ENCODE measurements at places on chromosomes 6 and 20. TPM values are rescaled to one million over a fixed set of nuclear protein-coding genes. Genes with fewer than 3 reads are reported as not detected.

DNA sequence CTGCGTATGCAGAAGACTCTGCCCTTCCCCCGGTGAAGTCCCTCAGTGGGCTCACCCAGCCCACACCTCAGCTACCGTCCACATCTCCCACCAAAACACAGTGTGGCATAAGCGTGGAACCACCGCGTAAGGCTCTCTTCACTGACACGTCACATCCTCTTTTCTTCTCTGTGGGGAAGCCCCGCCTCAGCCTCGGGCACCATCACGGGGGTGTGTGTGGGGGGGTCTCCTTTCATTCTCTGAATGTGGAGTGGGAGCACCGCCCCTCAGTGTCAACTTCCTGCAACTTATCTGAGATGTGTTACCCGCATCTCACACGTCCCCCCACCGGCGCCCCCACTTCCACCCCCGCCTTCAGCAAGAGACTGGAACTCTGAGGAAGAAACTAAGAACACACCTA, 388.4 kb upstream of the JARID2 start:
- H3K36me3 ChIP-seq, result no peaks in the 10 kb centered on the region
- H3K4me3 ChIP-seq, result no peak overlapping the region
- no peaks in the 10 kb centered on the region for H3K27me3 ChIP-seq
- no peak overlapping the region for H3K27ac ChIP-seq

DNA sequence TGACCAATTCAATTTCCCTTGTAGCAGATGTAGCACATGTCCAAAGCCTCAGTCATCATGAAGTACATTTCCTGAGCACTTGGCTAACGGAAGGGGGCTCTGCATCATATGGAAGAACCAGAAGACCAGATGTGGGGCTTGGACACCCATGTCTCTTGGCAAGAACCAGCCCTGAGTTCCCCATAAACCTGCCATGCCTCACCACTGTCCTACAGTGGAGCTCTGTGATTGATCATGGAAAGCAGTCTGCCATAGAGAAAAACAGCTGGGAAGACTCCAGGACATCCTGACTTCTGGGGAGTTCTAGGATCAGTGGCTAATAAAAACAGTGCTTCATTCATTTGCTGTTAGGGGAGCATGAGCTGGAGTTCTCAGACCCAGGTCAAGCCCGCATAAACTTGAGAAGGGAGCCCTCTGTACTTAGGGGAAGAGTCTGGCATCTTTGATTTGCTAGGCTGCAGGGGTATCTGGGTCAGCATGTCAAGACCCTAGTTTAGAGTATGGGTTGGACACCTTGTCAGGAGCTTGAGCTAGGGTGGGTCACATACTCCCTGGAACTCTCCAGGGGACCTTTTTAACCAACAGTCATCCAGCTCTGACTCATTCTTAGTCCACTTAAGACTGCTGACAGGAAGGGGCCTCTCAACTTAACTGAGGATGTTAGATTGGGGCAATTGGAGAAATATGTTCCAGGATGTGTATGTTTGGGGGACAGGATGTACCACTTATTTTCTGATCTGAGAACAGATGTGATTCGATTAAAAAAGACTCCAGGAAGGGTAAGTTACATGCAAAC, 26.3 kb upstream of the TRAM2 start:
- H3K27ac ChIP-seq, result no peak overlapping the region
- DNase-seq, result no peak
- no peak overlapping the region for H3K4me3 ChIP-seq
- no peaks in the 10 kb centered on the region for H3K4me1 ChIP-seq
- no peaks in the 10 kb centered on the region for H3K36me3 ChIP-seq

DNA sequence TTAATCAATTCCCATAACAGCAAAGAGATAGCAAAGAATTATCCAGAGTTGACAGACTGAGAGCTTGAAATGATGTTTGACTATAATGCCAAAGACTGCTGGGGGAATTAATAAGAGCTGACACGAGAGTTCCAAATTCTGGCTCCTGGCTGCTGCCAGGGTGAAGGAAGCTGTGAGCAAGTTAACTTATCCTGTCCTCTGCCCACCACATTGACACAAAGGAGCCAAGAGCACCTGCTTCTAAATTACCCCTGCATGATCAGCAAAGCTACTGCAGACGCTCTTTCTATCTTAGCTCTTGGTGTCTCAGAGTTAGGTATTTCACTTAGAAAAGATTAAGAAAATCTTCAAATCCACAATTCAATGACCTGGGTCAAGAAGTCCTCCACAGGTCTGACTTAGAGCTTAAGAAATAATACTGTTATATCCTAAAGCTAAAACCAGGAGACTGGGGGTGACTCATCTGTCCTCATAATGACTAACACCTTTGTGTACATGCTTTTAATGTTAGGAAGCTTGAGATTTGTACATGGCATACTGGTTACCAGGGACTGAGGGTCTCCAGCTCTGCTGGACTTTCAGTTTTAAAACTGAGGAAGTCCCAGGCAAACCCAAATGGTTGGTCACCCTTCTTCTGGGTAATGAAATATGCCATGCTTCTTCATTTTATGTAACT, 13.2 kb upstream of the FRK start:
- no peak overlapping the region for H3K27ac ChIP-seq
- H3K4me1 ChIP-seq, result no peaks in the 10 kb centered on the region
- H3K4me3 ChIP-seq, result no peak overlapping the region
- no peaks in the 10 kb centered on the region for H3K36me3 ChIP-seq
- no peak for DNase-seq
- H3K27me3 ChIP-seq, result no peaks in the 10 kb centered on the region

The TPBG gene
- 1.4 TPM for polyA plus RNA-seq

GRCh38 chr6:159390381-159390780, 221.2 kb downstream of the FNDC1 start:
- H3K27ac ChIP-seq, result no peak overlapping the region
- no peak overlapping the region for H3K4me3 ChIP-seq
- no peaks in the 10 kb centered on the region for H3K27me3 ChIP-seq
- peaks cover 8% of the 10 kb centered on the region for H3K4me1 ChIP-seq
- DNase-seq, result no peak
- H3K36me3 ChIP-seq, result no peaks in the 10 kb centered on the region

The DAAM2 gene
- polyA plus RNA-seq, result 15.1 TPM

The C6orf58 gene
- polyA plus RNA-seq, result 3.5 TPM

GRCh38 chr6:46556053-46556452, 64.8 kb upstream of the RCAN2 start:
- H3K4me1 ChIP-seq, result no peaks in the 10 kb centered on the region
- H3K36me3 ChIP-seq, result no peaks in the 10 kb centered on the region
- H3K27ac ChIP-seq, result no peak overlapping the region

DNA sequence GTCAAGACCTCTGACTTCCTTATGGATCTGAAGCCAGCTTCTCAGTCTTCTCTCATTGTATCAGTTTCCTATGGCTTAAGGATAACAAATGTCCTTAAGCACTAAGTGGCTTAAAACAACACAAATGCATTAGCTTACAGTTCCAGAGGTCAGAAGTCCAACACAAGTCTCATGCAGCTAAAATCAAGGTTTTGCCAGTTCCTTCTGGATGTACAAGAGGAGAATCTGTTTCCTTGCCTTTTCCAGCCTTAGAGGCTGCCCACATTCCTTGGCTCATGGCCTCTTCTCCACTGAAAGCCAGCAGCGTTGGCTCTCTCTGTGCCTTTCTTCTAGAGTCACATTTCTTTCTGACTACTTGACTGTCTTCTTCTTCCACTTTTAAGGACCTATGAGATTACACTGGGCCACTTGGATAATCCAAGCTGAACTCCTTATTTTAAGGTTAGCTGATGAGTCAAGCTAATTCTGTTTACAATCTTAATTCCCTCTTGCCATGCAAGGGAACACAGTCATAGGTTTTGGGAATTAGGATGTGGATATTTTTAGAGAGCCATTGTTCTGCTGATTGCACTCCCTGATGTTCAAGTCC, 179.0 kb downstream of the BCAS1 start:
- H3K4me1 ChIP-seq, result no peaks in the 10 kb centered on the region
- no peak overlapping the region for H3K27ac ChIP-seq
- H3K27me3 ChIP-seq, result no peaks in the 10 kb centered on the region
- H3K4me3 ChIP-seq, result no peak overlapping the region

GRCh38 chr6:1885576-1886011, 275.9 kb downstream of the FOXC1 start:
- H3K4me1 ChIP-seq, result no peaks in the 10 kb centered on the region
- H3K4me3 ChIP-seq, result no peak overlapping the region
- no peak overlapping the region for H3K27ac ChIP-seq

- H3K4me3 ChIP-seq, result peak overlapping the region; percentile 83
- H3K27me3 ChIP-seq, result no peaks in the 10 kb centered on the region
- peak overlapping the region; percentile 96 for H3K27ac ChIP-seq
- H3K4me1 ChIP-seq, result peaks cover 28% of the 10 kb centered on the region
Measured at GRCh38 chr6:87700397-87701343, 1.4 kb downstream of the AKIRIN2 start.

- DNase-seq, result no peak
- peaks cover 52% of the 10 kb centered on the region for H3K4me1 ChIP-seq
- no peak overlapping the region for H3K27ac ChIP-seq
- H3K27me3 ChIP-seq, result no peaks in the 10 kb centered on the region
- H3K4me3 ChIP-seq, result no peak overlapping the region
- H3K36me3 ChIP-seq, result no peaks in the 10 kb centered on the region
Measured at GRCh38 chr6:24927985-24928745, 7.6 kb downstream of the RIPOR2 start.

- H3K27me3 ChIP-seq, result no peaks in the 10 kb centered on the region
- no peaks in the 10 kb centered on the region for H3K36me3 ChIP-seq
- no peak overlapping the region for H3K4me3 ChIP-seq
- no peak overlapping the region for H3K27ac ChIP-seq
- DNase-seq, result no peak
Measured at GRCh38 chr20:57527728-57528127, 2.8 kb upstream of the CTCFL start.

DNA sequence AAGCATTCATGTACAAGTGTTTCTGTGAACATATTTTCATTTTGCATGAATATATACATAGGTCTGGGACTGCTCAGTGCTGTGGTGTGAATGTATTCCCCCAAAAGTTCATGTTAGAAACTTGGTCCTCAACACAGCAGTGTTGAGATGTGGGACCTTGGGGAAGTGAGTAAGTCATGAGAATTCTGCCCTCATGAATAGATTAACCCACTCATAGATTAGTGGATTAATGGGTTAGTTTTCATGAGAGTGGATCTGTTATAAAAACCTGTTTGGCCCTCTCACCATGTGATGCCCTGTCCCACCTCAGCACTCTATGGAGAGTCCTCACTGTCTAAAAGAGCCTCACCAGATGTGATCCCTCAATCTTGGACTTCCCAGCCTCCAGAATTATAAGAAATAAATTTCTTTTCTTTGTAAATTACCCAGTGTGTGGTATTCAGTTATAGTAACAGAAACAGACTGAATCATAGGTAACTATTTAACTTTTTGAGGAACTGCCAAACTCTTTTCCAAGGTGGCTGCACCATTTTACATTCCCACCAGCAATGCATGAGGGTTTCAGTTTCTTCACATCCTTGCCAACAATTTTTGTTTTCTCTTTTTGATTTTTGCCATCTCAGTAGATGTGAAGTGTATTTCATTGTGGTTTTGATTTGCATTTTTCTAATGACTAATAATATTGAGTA, 45.3 kb downstream of the QRSL1 start:
- H3K27ac ChIP-seq, result no peak overlapping the region
- H3K4me3 ChIP-seq, result no peak overlapping the region
- no peaks in the 10 kb centered on the region for H3K36me3 ChIP-seq
- H3K27me3 ChIP-seq, result no peaks in the 10 kb centered on the region

DNA sequence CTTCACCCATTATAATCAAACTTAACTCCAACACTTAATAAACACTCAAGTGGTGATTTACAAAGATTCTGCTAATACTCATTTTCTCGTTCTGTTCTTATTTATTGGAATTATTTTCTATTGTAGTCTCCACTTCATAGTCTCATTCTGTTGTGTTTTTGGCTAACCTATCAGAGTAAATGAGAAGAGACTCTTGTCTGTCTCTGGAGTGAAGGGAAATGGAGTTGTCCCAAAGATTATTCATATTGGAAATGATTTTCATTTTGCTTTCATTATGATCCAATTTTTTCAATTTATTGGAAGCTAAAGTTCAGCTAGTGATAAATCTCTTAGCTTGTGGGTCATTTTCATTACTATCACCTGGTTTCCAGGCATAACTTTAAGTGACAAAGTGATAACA, 454.9 kb upstream of the JAG1 start:
- H3K4me3 ChIP-seq, result no peak overlapping the region
- H3K36me3 ChIP-seq, result no peaks in the 10 kb centered on the region
- H3K27ac ChIP-seq, result no peak overlapping the region
- DNase-seq, result no peak
- H3K27me3 ChIP-seq, result no peaks in the 10 kb centered on the region
- peaks cover 6% of the 10 kb centered on the region for H3K4me1 ChIP-seq

GRCh38 chr6:168441434-168442391, 729 bp downstream of the SMOC2 start:
- H3K4me1 ChIP-seq, result peaks cover 16% of the 10 kb centered on the region
- H3K27me3 ChIP-seq, result peaks cover 25% of the 10 kb centered on the region
- H3K4me3 ChIP-seq, result peak overlapping the region; percentile 63
- no peaks in the 10 kb centered on the region for H3K36me3 ChIP-seq

- DNase-seq, result no peak
- H3K4me1 ChIP-seq, result no peaks in the 10 kb centered on the region
- no peaks in the 10 kb centered on the region for H3K36me3 ChIP-seq
- no peak overlapping the region for H3K27ac ChIP-seq
Measured at GRCh38 chr6:101365181-101365580, 28.3 kb upstream of the GRIK2 start.

DNA sequence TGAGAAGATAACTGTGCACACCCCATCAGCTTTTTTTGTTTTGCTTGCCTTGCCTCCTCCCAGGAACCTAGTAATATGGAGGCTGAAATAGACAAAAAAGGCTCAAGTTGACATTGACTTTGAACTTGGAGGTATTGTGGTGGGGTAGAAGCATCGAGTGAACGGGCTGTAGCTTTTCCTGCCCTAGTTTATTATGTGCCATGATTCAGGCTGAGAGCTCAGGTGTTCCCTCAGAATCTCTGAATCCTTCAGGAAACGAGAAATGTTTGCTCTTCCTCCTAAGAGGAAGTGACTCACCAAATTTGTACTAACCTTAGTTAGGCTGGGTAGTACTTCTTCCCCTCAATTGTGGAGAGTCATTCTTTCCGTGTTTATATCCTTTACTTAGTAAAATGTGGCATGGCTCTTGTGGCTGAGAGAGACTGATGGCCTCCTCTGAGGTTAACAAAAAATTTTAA, 98.8 kb downstream of the SASH1 start:
- H3K27me3 ChIP-seq, result no peaks in the 10 kb centered on the region
- H3K4me3 ChIP-seq, result no peak overlapping the region
- H3K4me1 ChIP-seq, result peaks cover 8% of the 10 kb centered on the region
- no peaks in the 10 kb centered on the region for H3K36me3 ChIP-seq

GRCh38 chr6:169020821-169021220, 232.8 kb downstream of the THBS2 start:
- H3K27ac ChIP-seq, result no peak overlapping the region
- DNase-seq, result no peak
- no peaks in the 10 kb centered on the region for H3K36me3 ChIP-seq
- H3K4me1 ChIP-seq, result no peaks in the 10 kb centered on the region
- H3K27me3 ChIP-seq, result no peaks in the 10 kb centered on the region

- H3K36me3 ChIP-seq, result peaks cover 57% of the 10 kb centered on the region
- no peak overlapping the region for H3K4me3 ChIP-seq
- no peak overlapping the region for H3K27ac ChIP-seq
- no peak for DNase-seq
Measured at GRCh38 chr6:118467181-118467580, 80.9 kb upstream of the PLN start.

DNA sequence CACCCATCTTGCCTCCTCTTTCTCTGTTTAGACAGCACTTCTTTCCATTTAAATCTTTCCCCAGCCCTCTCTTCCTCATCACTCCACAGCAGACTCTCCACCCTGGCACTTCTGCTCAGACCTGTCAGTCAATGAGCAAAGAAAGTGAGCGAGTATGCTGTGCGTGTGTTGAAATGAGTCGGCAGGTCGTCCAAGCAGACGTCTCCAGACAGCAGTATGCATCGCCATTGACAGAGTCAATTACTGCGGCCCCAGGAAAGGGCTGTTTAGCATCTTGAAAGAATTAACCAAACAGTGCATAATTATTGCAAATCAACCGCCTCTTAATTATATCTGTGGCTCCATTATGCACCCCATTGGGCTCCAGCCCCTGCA, 54.8 kb upstream of the KCNG1 start:
- H3K4me1 ChIP-seq, result peaks cover 9% of the 10 kb centered on the region
- no peak overlapping the region for H3K4me3 ChIP-seq
- no peak overlapping the region for H3K27ac ChIP-seq

The EYA2 gene
- polyA plus RNA-seq, result 5.3 TPM

Measured in stomach (tissue), 19 donors.